Natural killer cell (primary cell): ENCODE measurements at places on chromosomes 2 and 18.

DNA sequence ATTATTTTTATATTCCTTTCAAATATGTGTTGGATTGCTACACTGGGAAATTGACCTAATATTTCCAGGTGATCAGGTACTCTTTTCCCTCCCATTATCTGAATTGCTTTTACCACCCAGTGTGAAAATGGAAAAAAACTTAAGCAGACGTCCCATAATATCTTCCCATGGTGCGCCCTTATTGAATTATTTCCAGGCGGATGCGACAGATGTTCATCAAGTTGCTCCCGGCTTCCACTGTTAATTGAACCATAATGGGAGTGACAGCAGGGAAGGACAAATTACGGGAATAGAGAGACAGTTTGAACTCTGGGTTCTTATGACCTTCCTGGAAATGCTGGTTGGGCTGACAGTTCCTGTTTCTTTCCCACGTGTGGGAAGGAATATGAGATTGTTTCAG is 93.3 kb downstream of the THSD7B start:
- DNase-seq: no peak

DNA sequence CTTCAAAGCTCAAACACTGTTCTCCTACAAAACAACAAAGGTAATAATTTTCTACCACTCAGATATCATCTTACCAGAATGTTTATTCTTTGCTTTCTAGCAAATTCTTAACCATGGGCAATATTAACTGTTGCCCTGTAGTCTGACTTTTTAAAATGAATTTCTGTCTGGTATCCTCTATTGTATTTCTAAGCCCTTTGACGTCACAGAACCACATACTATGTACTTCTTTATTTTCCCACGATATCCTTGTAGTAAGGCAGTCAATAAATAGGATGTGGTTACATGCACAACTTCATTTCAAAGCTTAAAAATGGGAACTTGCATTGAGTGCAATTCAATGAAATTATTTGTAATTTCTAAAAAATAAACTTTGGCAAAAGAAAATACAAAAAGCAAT is 58.7 kb downstream of the THADA start:
- DNase-seq: no peak

GRCh38 chr2:65554765-65555591 is 122.6 kb upstream of the SPRED2 start:
- no peak for DNase-seq

- no peak for DNase-seq
Observed at GRCh38 chr18:9947248-9947647, 33.4 kb downstream of the VAPA start.

DNA sequence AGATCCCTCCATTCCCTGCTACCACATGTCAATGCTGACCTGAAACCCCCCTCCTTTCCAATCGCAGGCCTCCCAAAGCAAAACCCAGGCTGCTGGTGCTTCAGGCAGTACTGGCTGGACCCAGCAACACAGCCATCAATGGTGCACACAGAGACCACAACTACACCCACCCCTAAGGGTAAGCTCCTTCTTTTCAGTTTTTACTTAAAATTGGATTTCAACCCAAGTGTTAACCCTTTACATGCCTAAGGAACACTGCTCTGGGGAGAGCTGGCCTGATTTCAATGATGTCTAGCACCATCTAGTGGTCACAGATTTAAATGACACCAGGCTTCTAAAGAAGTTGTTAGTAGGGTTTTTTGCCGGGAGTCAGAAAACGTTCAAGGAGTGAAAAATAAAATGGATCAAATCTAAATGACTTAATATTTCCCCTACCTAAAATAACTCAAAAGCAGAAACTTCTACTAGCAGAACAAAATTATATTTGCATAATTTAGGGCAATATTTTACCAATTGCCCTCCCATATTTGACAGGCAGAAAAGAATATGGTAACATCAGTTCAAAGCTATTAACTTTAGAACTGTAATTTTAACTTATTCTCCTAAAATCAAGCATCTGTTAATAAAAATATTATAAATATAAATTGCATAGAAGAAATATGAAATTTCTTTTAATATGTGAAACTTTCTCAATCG is 24.6 kb downstream of the FECH start:
- no peak for DNase-seq

DNA sequence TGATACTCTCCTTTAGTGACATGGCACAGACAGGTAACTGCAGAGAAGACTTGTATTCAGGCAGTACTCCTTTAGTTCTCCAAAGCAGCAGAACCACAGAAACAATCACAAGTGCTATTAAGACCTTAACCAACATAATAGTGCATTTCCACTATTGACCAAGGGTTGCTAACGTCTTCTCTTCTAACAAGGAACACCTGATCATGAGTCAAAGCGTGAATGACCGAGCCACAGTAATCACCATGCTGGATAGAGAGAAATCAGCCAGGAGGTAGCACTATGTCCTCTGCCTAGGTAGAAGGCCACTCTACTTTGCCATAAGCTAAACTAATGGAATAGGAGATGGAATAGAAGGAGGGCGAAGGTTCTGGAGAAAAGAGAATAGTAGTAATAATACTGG is 161.0 kb downstream of the ANKRD44 start:
- DNase-seq: no peak
